ENCODE measurements at places on chromosomes 12 and 14. TPM values are rescaled to one million over a fixed set of nuclear protein-coding genes. Genes with fewer than 3 reads are reported as not detected.

Gene CPNE8
- total RNA-seq, result 8.0 TPM

Gene PTCSC3
- not detected for total RNA-seq

Gene GUCY2C
- not detected for total RNA-seq

Gene STXBP6
- 11.5 TPM for total RNA-seq

Gene VDR
- total RNA-seq, result 4.6 TPM

Gene LAG3
- 1.0 TPM for total RNA-seq

Gene CLEC14A
- total RNA-seq, result not detected

Gene MBD6
- 66.9 TPM for total RNA-seq

- no peak for DNase-seq
- no peaks in the 10 kb centered on the region for H3K36me3 ChIP-seq
- H3K27ac ChIP-seq, result peak overlapping the region; percentile 98
- peaks cover 76% of the 10 kb centered on the region for H3K4me1 ChIP-seq
- peak overlapping the region; percentile 50 for H3K4me3 ChIP-seq
These were observed 157.5 kb downstream of the TGFB3 start for GRCh38 chr14:75824318-75824717.

GRCh38 chr12:120230326-120230973, 29.5 kb upstream of the RPLP0 start:
- H3K36me3 ChIP-seq, result no peaks in the 10 kb centered on the region
- DNase-seq, result no peak
- no peaks in the 10 kb centered on the region for H3K27me3 ChIP-seq
- H3K4me1 ChIP-seq, result peaks cover 87% of the 10 kb centered on the region
- H3K27ac ChIP-seq, result peak overlapping the region; percentile 98

- H3K4me1 ChIP-seq, result peaks cover 2% of the 10 kb centered on the region
- no peak overlapping the region for H3K27ac ChIP-seq
- no peak for DNase-seq
- H3K36me3 ChIP-seq, result no peaks in the 10 kb centered on the region
These were observed 17.7 kb downstream of the STXBP6 start for GRCh38 chr14:25032092-25032784.

DNA sequence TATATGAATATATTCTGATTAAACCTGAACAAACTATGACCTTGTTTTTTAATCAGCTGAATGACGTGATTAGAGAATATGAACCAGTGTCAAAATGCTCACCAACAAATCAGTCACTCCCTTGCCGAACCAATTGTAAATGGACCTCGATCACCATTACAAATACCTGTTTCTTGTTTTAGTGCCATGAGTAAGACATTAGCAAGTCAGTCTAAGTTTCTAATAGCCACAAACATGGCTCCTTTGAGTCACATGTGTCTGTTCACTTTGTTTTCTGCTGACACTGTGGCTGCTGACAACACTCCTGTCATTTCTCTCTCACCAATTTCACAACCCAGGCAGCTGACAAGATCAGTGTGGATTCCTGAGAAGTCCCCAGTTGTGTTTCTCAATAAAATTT, 286.2 kb upstream of the MDGA2 start:
- no peaks in the 10 kb centered on the region for H3K36me3 ChIP-seq
- H3K4me3 ChIP-seq, result no peak overlapping the region
- DNase-seq, result no peak
- H3K27ac ChIP-seq, result no peak overlapping the region
- no peaks in the 10 kb centered on the region for H3K27me3 ChIP-seq

DNA sequence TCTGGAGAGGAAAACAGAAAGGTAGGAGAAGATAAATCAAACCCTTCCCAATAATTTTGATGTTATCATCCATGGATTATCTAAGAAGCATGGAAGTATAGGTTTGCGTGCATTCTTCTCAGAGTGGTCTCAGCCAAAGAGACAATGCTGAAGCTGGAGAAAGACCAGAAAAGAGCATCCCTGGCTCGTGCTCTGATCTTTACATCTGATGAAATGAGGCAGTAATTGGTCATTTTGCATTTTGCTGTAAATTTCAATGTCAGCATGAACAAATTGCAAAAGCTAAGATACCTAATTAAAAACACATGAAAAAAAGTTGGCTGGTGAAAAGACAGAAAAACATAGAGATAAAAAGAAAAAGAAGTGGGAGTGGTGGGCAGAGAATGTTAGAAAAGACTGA, 252.4 kb downstream of the ITPR2 start:
- no peak for DNase-seq
- peaks cover 9% of the 10 kb centered on the region for H3K36me3 ChIP-seq
- H3K27ac ChIP-seq, result no peak overlapping the region
- no peaks in the 10 kb centered on the region for H3K27me3 ChIP-seq
- H3K4me1 ChIP-seq, result no peaks in the 10 kb centered on the region
- no peak overlapping the region for H3K4me3 ChIP-seq

GRCh38 chr14:75939200-75939599, 42.6 kb downstream of the TGFB3 start:
- no peak overlapping the region for H3K4me3 ChIP-seq
- H3K36me3 ChIP-seq, result no peaks in the 10 kb centered on the region
- peaks cover 11% of the 10 kb centered on the region for H3K4me1 ChIP-seq

DNA sequence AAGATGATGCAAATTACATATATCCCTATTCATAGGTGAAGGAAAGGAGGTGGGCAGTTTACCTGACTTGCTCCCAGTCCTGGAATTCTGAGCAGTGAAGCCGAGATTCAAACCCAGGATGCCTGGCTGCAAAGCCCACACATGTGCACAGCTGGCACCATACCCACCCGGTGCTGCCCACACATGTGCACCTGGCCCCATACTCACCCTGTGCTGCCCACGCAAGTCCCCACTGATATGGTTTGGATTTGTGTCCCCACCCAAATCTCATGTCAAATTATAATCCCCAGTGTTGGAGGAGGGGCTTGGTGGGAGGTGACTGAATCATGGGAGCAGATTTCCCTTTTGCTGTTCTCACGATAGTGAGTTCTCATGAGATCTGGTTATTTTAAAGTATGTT, 179.2 kb upstream of the C14orf180 start:
- peaks cover 10% of the 10 kb centered on the region for H3K27me3 ChIP-seq
- H3K27ac ChIP-seq, result no peak overlapping the region
- no peaks in the 10 kb centered on the region for H3K4me1 ChIP-seq
- H3K36me3 ChIP-seq, result no peaks in the 10 kb centered on the region
- no peak overlapping the region for H3K4me3 ChIP-seq
- peak; percentile 63 for DNase-seq

- no peak overlapping the region for H3K27ac ChIP-seq
- no peaks in the 10 kb centered on the region for H3K36me3 ChIP-seq
- no peaks in the 10 kb centered on the region for H3K27me3 ChIP-seq
- H3K4me3 ChIP-seq, result no peak overlapping the region
- peaks cover 41% of the 10 kb centered on the region for H3K4me1 ChIP-seq
These were observed 115.6 kb downstream of the PLEKHA5 start for GRCh38 chr12:19245106-19245505.

DNA sequence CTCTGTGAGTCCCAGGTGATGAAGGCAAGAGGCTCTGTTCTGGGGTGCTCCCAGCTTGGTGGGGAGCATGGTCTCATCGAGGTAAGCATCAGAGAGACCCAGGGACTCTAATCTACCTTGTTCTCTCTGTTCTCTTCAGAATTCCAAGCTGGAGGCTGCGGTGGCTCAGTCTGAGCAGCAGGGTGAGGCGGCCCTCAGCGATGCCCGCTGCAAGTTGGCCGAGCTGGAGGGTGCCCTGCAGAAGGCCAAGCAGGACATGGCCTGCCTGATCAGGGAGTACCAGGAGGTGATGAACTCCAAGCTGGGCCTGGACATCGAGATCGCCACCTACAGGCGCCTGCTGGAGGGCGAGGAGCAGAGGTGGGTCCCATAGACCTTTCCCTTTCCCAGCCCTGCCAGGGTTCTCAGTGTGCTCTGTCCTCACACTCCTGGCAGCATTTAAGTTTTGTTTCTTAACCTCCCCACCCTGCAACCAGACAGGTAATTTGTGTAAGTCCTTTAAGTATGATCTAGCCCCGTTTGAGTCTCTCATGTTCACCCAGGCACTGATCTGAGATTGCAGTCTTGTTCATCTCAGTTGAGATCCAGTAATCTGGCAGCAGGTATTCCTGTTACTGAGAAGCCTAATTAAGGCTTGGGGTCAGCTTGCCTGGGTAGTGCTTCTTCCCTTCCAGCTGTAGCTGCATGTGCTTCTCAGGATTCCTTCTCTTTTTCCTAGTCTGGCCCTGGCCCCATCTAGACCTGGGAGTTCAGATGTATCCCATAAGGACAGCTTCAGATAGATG, 14.8 kb upstream of the KRT81 start:
- H3K4me1 ChIP-seq, result peaks cover 26% of the 10 kb centered on the region
- DNase-seq, result no peak
- H3K4me3 ChIP-seq, result no peak overlapping the region
- no peaks in the 10 kb centered on the region for H3K36me3 ChIP-seq

- H3K4me1 ChIP-seq, result no peaks in the 10 kb centered on the region
- H3K27ac ChIP-seq, result no peak overlapping the region
- H3K4me3 ChIP-seq, result no peak overlapping the region
- H3K36me3 ChIP-seq, result no peaks in the 10 kb centered on the region
- H3K27me3 ChIP-seq, result no peaks in the 10 kb centered on the region
These were observed 23.7 kb downstream of the SLC5A8 start for GRCh38 chr12:101186291-101186690.

DNA sequence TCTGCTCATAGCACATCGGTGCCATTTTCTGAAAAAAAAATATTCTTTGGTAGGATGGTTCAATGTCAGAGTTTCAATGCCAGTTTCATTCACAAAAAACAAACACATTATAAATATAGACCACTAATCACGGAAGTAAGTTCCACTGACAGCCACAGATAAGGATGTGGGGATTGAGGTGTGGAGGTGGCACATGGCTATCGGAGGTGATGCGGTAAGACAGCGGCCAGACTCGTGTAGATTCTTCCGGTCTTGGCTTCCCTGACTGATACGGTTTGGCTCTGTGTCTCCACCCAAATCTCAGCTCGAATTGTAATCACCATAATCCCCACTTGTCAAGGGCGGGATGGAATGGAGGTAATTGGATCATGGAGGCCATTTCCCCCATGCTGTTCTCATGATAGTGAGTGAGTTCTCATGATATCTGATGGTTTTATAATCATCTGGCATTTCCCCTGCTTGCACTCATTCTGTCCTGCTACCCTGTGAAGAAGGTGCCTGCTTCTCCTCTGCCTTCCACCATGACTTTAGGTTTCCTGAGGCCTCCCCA, 693.4 kb downstream of the VRK1 start:
- no peaks in the 10 kb centered on the region for H3K4me1 ChIP-seq
- no peaks in the 10 kb centered on the region for H3K27me3 ChIP-seq
- DNase-seq, result no peak
- no peaks in the 10 kb centered on the region for H3K36me3 ChIP-seq
- no peak overlapping the region for H3K4me3 ChIP-seq

GRCh38 chr14:31926123-31926522, 151.0 kb upstream of the ARHGAP5 start:
- H3K27ac ChIP-seq, result no peak overlapping the region
- H3K4me1 ChIP-seq, result peaks cover 22% of the 10 kb centered on the region
- no peak overlapping the region for H3K4me3 ChIP-seq
- H3K36me3 ChIP-seq, result no peaks in the 10 kb centered on the region

DNA sequence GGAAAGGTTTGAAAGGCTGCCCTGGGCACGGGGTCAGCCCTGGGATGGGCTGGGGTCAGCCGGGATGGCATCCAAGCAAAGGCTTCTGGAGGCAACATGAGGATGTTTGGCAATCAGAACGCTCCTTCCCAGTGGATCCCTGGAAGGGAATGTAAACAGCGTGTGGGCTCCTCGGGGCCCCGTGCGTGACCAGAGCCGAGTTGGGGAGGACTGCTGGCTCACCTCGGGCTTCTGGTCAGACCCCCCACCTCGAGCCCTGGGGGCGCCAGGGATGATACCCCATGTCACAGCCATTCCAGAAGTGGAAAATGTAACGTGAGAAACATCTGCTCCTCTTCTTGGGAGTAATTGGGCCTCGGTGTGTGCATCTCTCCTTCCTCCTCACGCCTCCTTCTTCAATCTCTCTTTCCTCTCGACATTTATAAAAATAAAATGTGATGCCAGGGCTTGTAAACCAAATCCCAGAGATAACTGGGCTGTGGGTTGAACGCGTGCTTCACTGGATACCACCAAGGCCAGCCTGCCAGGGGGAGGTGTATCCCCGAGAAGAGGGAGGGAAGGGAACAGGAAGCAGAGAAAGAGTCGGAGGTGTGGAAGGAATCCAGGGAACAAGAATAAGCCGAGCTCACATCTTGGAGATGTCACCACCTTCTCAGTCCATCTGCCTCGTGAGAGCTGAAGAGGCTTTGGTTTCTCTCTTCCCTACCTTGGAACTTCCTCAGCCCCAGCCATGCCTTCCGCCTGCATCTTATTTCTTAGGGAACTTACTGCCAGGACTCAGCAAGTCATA, 144.8 kb downstream of the NUAK1 start:
- no peak for DNase-seq
- H3K4me1 ChIP-seq, result peaks cover 48% of the 10 kb centered on the region
- no peaks in the 10 kb centered on the region for H3K27me3 ChIP-seq
- peak overlapping the region; percentile 97 for H3K27ac ChIP-seq
- peak overlapping the region; percentile 3 for H3K4me3 ChIP-seq
